Mucosa of gallbladder (tissue), 1 donor: ENCODE measurements at places on chromosomes 7 and 10. TPM values are rescaled to one million over a fixed set of nuclear protein-coding genes. Genes with fewer than 3 reads are reported as not detected.

- DNase-seq, result no peak
Measured at GRCh38 chr7:141463986-141464385, 87.2 kb upstream of the AGK start.

DNA sequence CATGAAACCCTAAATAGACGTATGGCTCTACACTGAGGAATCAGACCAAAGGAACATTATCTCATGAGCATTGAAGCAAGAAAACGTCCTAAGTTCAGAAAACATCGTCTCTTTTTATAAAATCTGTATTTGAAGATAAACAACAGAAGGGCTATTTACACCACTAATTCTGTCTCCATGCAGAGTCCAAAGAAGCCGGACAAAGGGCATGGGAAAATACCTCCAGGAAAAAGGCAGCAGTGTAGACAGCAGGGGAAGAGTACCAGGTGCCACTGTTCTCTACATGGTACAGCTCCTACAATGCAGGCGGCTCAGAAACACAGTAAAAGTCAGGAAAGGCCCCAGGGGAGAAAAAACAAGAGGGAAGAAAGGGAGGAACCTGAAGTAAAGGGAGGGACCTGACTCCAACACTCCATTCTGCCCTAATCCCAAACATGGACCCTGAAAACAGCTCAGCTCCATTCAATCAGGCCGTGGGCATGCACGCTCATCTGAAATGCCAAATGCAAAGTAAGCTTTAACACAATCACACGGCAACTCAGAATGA lies 17.5 kb downstream of the FAM171A1 start:
- no peak for DNase-seq

DNA sequence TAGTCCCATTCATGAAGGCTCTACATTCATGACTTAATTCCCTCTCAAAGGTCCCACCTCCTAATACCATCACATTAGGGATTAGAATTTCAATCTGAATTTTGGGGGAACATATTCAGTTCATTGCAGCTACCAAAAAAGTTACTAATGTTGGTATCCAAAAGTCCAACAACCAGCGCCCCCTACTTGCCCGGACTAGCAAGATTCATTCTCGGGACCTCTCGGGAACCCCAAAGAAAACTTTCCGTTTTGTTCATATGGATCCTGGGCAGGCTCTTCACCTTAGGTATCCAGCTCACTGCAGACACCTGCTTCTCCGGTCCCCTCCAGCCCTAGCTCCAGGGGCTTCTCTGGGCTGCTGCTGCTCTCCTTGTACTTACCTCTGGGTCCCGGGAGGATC lies 8.9 kb upstream of the GRK5 start:
- no peak for DNase-seq

GRCh38 chr10:121084675-121085070 lies 233.5 kb downstream of the WDR11 start:
- DNase-seq, result no peak

The AOAH gene
- total RNA-seq, result 17.0 TPM

GRCh38 chr7:668139-668931 lies 58.2 kb upstream of the DNAAF5 start:
- DNase-seq, result peak; percentile 73

DNA sequence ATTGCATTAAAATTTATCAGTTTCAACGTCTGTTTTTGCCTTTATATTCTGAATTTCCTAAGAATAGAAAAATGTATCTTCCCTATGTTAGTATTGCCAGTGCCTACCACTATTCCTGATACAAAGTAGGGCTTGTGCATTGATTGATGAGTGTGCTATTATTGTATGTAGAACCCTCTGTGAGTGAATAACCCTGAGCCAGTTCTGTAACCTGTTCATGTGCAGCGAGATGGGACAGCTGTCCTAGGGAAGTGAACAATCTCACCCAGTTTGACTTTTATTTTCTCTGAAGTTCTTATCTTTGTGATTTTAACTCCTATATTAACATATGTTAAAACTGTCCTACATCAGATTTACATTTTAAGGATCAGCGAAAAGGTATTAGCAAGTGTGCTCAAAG lies 178.4 kb upstream of the ADO start:
- DNase-seq, result no peak

The PDZD7 gene
- total RNA-seq, result 5.3 TPM

DNA sequence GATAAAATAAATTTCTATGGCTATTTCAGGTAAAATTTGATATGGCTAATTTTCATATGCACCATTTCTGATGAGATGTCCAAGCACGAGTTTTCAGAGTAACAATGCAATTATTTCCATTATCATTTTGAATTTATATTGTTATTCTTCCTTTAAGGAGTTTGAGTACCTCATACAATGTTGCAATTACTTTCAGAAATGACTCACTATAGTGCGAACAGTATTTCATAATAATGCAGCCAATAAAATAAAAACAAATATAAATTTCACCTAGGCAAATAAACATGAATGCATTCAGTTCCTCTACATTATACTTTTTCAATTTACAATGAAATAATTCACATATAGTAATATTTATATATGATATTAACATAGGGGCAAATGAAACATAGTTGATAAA lies 78.8 kb upstream of the LRRN3 start:
- no peak for DNase-seq

The GCK gene
- 0.95 TPM for total RNA-seq

GRCh38 chr10:48501787-48502771 lies 102.8 kb downstream of the ARHGAP22 start:
- DNase-seq, result no peak

The GRM3 gene
- 0.09 TPM for total RNA-seq

DNA sequence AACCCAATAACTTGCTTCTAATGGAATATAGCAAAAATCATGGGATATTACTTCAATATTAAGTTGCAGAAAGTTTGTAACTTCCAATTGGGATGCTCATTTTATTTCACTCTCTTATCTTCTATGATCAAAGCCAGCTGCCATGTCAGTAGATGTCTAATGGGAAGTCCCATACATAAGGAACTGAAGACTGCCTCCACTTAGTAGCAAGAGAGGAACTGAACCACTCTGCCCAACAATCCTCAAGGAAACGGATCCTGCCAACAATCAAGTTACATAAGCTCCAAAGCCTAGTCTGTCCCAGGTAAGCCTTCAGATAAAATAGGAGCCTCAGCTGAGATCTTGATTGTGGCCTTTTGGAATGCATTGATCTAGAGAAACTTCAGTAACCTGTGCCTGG lies 431.5 kb upstream of the PCDH15 start:
- DNase-seq, result no peak

GRCh38 chr7:43211693-43212092 lies 99.2 kb downstream of the HECW1 start:
- DNase-seq, result no peak

The HABP2 gene
- total RNA-seq, result 296 TPM

DNA sequence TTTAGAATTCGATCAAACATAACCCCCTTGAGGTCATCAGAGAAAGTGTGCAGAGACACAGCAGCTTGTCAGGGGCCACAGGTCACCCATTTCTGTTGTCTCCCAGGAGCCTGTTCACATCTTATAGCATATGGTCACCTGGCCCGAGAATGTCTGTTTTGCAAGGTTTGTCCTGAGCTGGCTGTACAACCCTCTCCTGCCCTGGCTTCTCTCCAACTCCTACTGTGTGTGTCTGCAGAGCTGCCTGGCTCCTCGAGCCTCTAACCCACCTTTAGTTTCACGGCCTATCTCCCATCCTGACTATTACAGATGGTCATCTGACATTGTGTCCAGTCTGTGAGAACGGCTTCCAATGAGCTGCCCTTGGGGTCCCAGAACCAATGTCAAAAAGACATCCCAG lies 683.4 kb downstream of the SDK1 start:
- DNase-seq, result no peak

- no peak for DNase-seq
Measured at GRCh38 chr10:117271427-117271826, 30.5 kb downstream of the SLC18A2 start.

- no peak for DNase-seq
Measured at GRCh38 chr7:108087778-108088177, 42.4 kb downstream of the LAMB4 start.

DNA sequence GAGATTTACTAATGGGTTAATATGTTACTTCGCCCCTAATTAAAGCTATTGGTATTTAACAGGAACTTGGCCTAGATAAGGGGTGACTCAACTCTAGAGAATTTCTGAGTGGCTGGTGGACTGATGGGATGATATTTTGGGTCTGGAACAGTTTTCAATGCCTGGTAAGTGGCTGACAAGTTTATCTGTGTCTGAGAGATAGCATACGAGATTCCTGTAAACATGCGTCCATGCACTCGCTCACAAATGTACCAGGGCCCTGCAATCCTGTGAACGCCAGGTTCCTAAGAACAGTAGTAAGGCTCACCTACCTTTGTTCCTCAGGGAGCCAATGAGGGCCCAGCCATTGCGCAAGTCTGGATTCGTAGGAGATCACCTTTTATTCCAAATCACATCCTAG lies 683.8 kb upstream of the ANKRD30A start:
- DNase-seq, result no peak

GRCh38 chr10:2262333-2262732 lies 525.0 kb upstream of the ADARB2 start:
- DNase-seq, result no peak

GRCh38 chr7:116511552-116512519 lies 12.3 kb downstream of the CAV2 start:
- no peak for DNase-seq
